ENCODE measurements at places on chromosomes 3 and 15.
A peak's percentile ranks its signal among the peaks of the same experiment; 100 is the strongest.

DNA sequence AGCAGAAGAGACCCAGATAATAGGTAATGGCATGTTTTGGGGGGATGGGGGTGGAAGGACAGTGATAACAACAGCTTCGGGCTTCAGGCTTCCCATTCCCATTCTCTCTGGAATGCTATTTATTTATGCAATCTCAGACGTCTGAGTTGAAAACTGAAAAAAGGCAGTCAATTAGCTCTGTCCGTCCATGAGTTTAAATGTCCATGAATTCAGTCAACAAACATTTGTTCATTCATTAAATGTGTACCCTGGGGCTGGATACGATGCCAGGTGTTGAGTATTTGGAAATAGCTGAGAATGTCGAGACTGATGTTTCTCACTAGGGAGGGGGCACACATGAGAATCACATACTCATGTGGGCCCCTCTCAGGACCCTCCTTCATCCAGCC lies 42.4 kb downstream of the AMOTL2 start:
- DNase-seq, result no peak

DNA sequence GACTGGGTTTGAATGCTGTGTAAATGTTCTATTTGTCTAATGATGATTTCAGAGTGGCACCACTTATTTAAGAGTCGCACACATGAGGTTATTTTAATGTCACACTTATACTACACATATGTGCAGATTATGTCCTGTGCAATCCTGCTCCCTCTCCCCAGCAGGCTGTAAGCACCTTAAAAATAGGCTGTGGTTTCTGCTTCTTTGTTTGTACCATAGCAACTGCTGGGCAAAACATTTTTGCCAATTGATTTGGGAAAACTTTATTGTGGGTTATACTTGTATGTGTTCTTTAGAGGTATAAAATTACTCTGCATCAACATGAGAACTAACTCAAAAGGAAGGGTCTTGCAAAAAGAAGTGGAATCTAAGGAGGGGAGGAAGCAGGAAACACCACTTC lies 318.5 kb downstream of the NTRK3 start:
- DNase-seq, result no peak

DNA sequence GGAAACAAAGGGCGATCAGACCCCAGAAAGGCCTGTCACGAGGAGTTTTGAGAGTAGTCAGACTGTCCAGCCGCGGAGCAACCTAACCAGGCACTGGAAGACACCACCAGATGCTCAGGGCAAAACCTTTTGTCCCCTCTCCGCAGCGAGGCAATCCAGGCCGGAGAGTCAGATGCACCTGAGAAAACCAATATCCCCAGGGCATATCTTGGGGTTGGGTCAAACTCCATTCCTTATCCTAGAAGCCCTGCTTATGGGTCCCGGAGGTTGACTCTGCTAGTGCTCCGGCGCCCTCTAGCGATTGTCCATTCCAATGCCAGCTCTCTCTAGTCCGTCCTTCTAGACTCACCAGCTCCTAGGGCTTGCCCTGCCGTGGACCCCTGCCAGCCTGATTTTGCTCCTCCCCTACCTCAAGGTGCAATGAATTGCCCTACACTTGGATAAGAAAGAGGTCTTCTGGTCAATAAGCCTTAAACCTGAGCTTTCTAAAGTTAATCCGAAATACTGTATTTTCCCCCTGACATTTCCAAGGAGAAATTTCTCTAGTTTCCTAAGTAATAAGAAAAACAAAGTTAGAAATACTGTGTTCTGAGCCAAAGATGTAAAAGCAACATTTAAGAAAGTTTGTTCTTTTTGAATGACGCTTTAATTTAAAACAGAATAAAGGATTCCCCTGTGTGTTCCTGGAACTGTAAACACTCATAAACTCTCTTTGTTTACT lies 5.5 kb downstream of the CPNE4 start:
- peak; percentile 13 for DNase-seq

GRCh38 chr3:3847994-3848922 lies 49.0 kb downstream of the LRRN1 start:
- no peak for DNase-seq

GRCh38 chr3:52982839-52983238 lies 63.0 kb downstream of the SFMBT1 start:
- no peak for DNase-seq

GRCh38 chr15:60381148-60381788 lies 16.5 kb downstream of the ANXA2 start:
- no peak for DNase-seq

GRCh38 chr3:189848395-189849040 lies 217.3 kb downstream of the TP63 start:
- DNase-seq, result no peak

- no peak for DNase-seq
These were observed 358.1 kb downstream of the MECOM start for GRCh38 chr3:169305460-169305859.

GRCh38 chr3:10308678-10309077 lies 12.2 kb downstream of the SEC13 start:
- no peak for DNase-seq

All from stimulated activated CD4-positive, alpha-beta T cell treated with anti-CD3 and anti-CD28 coated beads, Interleukin-1b, Interleukin-23, amount 100 ng/mL, for 24 hours (primary cell).